ENCODE measurements at places on chromosomes 5 and 9.
A peak's percentile ranks its signal among the peaks of the same experiment; 100 is the strongest.

- DNase-seq = no peak
- no peaks in the 10 kb centered on the region for H3K36me3 ChIP-seq
- H3K4me3 ChIP-seq = no peak overlapping the region
- peaks cover 10% of the 10 kb centered on the region for H3K4me1 ChIP-seq
- H3K27ac ChIP-seq = no peak overlapping the region
Observed at GRCh38 chr9:72648324-72649126, 127.1 kb downstream of the TMC1 start.

DNA sequence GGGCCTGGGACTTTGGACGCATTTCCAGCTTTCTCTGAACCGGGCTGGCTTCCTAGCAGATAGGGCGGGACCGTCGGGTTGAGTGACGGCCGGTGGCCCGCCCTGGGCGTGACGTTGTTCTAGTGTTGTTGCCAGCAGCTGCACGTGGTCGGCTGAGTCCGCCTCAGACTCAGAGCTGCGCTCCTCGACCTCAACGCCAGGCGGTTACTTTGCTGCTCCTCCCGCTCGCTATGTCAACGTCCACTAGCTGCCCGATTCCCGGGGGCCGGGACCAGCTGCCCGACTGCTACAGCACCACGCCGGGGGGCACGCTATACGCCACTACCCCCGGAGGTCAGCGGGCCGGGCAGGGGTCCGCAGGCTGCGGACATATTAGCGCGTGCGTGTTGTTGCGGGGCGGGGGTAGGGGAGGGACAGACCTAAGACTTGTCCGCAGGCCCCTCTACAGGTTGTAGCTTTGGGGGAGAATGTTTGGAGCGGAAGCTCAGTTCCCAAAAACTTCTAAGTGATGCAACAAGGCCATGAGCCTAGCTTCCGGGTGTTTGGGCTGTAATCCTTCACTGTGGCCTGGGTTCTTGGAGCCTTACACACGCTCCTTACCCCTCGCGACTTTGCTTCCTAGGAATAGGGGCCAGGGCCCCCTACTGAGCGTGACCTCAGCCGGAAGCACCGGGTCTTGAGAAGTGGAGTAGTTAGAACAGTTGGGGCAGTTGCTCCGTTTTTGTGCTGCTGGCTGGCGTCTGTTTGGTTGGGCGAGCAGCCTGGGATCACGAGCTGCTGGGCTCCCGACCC lies at the start of gene EIF4EBP3:
TSS of gene EIF4EBP3 (plus strand) at position 155 of the 792 bp plus-strand sequence. CDS start at position 231, 76 bp downstream.
- peaks cover 11% of the 10 kb centered on the region for H3K36me3 ChIP-seq
- H3K27me3 ChIP-seq = no peaks in the 10 kb centered on the region
- peak within 1 kb of the TSS; percentile 86 for H3K27ac ChIP-seq

DNA sequence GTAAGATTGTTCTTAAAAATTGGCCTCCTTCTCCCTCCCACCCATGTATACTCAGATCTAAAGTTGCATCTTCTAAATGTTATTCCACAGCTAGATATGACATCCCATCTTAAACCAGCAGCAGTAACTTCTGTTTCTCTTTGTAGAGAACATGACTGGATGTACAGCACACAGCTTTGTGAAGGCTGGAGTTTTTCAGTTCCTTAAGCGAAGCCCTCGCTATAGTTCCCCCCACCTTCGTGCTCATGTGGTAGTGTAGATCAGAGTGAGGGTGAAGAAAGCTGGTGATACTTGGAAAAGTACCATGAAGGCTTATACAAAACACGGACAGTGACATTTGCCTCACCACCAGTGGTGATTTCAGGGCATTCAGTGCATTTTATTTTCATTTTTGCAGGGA lies 137.5 kb downstream of the MAT2B start:
- H3K36me3 ChIP-seq = no peaks in the 10 kb centered on the region
- no peak overlapping the region for H3K4me3 ChIP-seq
- H3K4me1 ChIP-seq = no peaks in the 10 kb centered on the region
- DNase-seq = no peak
- H3K27me3 ChIP-seq = no peaks in the 10 kb centered on the region

GRCh38 chr5:149341876-149342275 lies 3.4 kb upstream of the GRPEL2 start:
- H3K4me3 ChIP-seq = no peak overlapping the region
- H3K27ac ChIP-seq = no peak overlapping the region

GRCh38 chr9:118059484-118060278 lies 355.5 kb downstream of the TLR4 start:
- no peaks in the 10 kb centered on the region for H3K4me1 ChIP-seq
- peaks cover 3% of the 10 kb centered on the region for H3K27me3 ChIP-seq
- no peak overlapping the region for H3K4me3 ChIP-seq
- H3K36me3 ChIP-seq = no peaks in the 10 kb centered on the region
- no peak overlapping the region for H3K27ac ChIP-seq
- no peak for DNase-seq

DNA sequence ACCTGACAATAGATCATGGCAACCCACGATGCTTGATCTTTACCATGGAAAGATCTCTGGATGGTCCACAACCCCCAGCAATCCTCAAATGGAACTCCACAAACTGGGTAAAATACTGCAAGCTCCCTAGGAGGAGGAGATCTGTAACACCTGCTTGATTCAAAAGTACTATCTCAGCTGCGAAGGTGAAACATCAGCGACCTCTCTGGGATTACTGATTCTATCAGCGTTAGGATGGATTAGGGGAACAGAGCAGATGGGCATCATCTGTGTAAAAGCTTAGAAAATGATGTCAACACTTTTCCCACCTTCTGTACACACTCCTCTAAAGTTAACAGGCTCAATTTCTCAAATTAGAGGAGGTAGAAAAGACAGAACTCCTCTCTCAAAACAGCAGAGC lies 31.5 kb upstream of the TRPC7 start:
- no peak overlapping the region for H3K27ac ChIP-seq
- peaks cover 7% of the 10 kb centered on the region for H3K4me1 ChIP-seq
- no peaks in the 10 kb centered on the region for H3K36me3 ChIP-seq
- H3K4me3 ChIP-seq = no peak overlapping the region
- DNase-seq = no peak

All from type B pancreatic cell (in vitro differentiated cells).